T follicular helper cell (primary cell): ENCODE measurements at places on chromosomes 16 and 17.

DNA sequence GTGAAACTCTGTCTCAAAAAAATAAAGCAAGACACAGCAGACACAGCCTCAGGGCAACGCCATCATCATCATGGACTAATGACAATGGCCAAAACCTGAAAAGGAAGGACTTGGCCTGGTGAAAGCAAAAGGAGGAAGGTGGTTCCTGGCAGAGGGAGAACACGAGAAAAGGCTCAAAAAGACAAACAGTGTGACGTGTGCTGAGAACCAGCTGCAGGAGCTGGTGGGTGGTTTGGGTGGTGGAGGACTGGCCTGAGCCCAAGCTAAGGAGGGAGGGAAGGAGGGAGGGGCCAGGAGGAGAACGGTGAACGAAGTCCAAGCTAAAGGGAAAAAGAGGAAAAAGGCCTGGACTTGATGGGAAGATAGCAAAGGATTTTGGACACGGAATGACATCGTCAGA, 85.1 kb downstream of the SLC39A11 start:
- no peak for DNase-seq

DNA sequence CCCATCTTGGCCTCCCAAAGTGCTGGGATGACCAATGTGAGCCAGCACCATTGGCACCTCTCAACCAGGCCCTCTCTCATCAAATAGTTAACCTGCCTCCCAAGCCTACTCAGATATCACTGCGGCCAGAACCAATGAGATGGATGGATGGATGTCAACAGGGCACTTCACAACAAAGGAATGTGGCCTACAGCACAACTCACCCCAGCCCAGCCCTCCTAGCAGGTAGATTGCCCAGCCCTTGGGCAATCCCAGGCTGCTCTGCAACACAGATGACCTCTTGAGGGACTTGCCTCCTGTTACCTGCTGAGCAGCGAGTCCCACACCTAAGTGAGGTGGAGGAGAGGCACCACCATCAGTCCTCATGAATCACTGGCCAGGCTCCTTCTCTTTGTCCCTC, 22.6 kb upstream of the KIFC3 start:
- DNase-seq: no peak

DNA sequence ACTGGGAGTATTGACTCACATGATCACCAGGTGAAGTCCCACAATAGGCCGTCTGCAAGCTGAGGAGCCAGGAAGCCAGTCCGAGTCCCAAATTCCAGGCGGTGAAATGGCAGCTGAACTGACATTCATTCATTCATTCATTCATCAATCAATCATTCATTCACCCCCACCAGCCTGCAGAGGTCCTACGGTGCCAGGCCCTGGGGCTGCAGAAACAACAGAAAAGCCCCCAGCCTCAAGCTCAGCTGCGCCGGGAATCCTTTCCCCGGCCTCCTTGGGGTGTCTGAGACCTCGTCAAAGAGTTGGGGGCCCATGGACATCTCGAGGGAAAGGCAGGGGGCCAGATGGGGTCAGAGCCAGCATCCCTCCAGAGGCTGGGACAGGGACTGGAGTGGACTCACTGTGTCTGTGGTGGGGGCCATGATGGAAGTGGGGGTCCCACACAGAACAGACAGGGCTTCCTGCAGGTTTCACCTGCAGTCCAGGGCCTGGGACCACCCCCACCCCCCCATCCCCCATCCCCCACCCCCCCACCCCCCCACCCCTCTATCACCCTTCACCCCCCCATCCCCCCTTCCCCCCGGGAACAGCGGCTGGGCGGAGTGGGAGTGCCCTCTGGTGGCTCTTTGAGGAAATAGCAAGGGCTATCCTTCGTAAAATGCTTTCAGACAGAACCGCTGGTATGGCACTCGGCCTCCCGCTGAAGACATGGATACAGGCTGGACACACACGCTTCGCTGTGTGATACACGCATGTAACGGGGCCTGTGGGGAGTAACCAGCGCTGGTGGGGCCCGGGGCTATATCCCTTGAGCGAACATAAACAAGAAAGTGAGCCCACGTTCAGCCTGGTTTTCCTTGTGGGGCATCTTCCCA, 8.5 kb upstream of the ZC3H18 start:
- peak; percentile 36 for DNase-seq

GRCh38 chr17:67751101-67752074, 33.7 kb downstream of the NOL11 start:
- DNase-seq: no peak

- no peak for DNase-seq
Measured at GRCh38 chr16:22198547-22199293, 7.4 kb upstream of the EEF2K start.

DNA sequence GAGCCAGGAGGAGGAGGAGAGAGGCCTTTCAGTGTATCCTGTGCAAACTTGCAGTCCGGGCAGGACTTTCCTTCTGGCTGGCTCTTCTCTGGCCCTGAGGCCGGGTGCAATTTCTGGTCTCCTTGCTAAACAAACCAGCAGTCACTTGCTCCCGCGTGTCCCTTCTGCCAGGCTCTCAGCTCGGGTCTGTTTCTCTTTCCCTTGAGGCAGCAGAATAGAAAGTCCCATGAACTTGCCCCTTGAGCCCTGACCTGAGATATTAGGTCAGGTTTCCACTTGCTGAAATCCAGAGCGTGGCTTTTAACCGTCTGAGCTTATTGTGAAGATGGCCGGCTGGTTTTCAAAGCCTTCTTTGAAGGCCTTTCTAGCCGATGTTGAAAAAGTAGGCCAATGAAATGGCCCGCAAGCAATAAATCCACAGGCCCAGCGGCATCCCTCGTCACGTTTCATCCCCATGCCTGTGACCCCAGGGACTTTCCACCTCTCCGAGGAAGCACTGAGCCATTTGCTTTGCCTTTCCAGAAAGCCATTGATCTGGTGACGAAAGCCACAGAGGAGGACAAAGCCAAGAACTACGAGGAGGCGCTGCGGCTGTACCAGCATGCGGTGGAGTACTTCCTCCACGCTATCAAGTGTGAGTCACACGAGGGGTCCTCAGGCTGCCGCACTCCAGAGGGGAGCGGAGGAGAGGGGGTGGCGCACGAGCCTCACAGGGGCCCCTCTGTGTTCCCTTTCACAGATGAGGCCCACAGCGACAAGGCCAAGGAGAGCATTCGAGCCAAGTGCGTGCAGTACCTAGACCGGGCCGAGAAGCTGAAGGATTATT, 4.5 kb downstream of the VPS4A start:
- DNase-seq: no peak

DNA sequence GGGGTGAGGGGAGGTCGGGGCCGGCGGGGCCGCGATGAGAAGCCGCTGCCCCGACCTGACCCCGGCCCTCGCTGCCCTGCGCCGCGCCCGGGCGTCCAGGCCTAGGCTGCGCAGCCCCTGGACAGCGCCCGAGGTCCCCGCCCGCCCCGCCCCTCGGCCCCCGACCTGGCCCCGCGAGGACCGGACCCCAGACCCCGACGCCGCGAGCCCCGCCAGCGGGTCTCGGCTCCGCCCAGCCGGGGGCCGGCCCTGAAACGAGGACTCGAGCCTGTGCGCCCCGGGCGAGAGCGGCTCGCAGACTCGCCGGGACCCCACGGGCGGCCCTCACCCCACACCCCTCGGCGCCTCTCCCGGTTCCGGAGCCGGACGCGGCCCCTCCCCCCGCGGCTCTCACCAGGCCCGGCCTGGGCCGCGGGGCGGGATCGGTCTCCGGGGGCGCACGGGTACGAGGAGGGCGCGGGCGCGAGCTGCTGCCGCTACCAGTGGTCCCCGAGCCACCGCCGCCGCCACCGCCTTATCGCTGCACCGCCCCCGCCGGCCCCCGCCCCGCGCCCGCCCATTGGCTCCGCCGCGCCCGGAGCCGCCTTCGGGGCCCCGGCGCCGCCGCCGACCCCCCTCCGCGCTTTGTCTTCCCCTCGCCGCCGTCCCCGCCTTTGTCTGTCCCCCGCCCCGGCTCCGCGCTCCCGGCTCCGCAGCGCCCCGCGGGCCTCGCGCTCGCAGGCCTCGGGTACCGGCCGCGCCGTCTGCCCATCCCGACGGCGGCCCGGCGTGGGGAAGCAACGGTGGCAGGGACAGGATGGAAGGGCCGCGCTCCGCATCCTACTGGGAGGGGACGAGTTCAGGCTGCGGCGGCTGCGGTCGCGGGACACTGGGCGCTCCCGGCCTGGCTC, at the start of gene LIMD2:
LIMD2 (minus strand) TSS at position 488 of the 890 bp plus-strand sequence. CDS start 827 bp downstream, outside the sequence.
- DNase-seq: peak; percentile 81
